ENCODE measurements at places on chromosomes 3 and 15.

- no peak for DNase-seq
Observed at GRCh38 chr3:82157952-82158351, 396.5 kb upstream of the GBE1 start.

DNA sequence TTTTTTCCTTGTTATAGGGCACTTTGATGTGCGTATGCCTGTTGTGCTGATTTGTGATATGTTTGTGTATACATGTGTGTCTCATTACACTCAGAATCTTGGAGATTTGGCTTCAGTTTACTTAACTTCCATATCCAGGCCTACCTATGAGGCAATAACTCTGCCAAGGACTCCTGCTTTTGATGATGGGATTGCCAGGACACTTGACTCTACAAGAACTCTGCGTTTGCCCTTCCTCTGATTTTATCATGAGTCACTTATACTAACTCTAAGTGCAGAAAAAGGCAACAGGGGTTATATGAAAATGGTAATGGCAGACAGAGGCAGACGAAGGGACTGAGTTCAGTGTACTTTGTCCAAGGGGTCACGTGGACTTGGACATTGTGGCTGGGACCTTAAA lies 33.6 kb downstream of the MCTP2 start:
- DNase-seq, result no peak

GRCh38 chr15:28131946-28132345 lies 32.8 kb upstream of the OCA2 start:
- no peak for DNase-seq

DNA sequence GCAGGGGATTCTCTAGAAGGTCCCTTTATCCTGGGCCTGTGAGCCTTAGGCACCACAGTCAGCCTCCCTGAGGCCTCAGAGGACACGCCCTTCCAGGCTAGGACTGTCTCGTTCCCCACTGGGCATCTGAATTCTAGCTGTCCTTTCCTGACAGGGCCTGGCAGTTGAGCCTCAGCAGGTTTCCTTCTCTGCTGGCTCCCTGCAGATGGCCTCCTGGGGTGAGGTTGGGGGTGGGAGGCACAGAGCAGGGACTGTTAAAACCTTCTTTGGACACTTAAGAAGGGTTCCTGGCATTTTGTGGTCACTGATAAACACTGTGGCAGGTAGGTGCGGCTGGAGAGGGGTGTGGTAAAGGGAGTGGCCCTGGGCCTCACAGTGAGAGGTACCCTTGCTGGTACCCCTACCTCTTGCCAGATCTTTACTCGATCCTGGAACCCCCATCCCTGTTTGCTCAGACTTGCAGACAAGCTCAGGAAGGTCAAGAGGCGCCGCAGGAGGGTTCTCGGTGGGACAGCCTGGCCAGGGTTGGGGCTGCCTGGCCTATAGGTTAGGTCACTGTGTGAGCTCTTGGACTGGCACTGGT lies 8.5 kb downstream of the CLK3 start:
- DNase-seq, result no peak

DNA sequence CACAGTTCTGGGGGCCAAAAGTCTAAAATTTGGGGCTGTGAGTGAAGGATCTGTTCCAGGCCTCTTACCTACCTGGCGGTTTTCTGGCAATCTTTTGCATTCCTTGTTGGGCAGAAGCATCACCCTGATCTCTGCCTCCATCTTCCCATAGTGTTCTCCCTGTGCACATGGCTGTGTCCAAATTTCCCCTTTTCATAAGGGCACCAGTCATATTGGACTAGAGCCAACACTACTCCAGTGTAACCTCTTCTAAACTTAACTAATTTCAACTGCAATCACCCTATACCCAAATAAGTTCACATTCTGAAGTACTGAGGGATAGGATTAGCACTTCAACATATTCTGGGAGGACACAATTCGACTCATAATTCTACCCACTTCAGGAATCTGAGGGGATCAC lies 85.0 kb downstream of the CCNL1 start:
- DNase-seq, result no peak

GRCh38 chr3:126216416-126216815 lies 36.0 kb upstream of the ALDH1L1 start:
- no peak for DNase-seq

DNA sequence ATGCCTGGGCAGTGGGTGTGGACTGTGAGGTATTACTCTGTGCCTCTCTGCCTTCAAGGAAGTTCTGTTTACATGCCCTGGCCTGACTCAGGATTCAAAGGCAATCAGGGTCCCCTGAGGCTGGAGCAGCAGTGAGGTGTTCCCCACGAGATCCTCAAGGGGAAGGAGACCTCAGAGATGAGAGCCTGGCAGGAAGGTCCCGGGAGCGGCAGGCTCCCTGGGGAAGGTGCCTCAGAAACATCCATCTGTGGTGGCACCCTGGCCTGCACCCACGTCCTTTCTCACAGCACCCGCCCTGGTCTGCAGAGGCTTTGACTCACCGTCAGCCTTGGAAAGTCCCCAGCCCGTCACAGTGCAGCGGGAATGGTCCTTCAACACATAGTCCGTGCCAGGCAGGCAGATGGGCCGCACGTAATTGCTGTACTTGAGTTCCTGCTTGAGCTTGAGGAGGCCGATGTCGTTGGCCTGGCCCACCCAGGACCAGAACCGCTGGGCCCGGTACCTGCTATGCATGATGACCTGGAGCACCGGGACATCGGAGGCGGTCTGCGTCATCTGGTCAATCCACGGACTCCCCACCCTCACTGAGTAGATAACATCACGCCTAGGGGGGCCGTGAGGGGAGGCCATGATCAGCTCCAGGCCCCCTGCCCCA lies 3.6 kb downstream of the PRSS50 start:
- no peak for DNase-seq

GRCh38 chr3:127629467-127630403 lies 750 bp downstream of the PODXL2 start:
- peak; percentile 44 for DNase-seq

DNA sequence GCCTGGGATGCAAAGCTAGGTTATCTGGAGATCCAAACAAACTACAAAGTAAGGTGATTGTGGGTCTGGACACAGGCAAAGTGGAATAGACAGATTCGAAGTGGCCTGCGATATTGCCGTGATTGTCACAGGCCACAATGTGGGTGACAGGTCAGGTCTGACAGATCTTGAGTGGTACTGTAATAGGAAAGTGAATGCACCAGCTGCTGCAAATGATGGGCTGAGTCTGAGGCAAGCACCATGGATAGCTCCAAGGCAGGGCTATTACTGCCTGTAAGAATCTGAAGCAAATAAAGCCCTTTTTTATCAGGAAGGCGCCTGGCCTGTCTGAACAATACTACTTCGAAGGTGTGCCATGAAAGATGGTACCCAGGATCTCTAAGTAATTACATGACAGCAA lies 10.0 kb downstream of the ARMC8 start:
- DNase-seq, result no peak

DNA sequence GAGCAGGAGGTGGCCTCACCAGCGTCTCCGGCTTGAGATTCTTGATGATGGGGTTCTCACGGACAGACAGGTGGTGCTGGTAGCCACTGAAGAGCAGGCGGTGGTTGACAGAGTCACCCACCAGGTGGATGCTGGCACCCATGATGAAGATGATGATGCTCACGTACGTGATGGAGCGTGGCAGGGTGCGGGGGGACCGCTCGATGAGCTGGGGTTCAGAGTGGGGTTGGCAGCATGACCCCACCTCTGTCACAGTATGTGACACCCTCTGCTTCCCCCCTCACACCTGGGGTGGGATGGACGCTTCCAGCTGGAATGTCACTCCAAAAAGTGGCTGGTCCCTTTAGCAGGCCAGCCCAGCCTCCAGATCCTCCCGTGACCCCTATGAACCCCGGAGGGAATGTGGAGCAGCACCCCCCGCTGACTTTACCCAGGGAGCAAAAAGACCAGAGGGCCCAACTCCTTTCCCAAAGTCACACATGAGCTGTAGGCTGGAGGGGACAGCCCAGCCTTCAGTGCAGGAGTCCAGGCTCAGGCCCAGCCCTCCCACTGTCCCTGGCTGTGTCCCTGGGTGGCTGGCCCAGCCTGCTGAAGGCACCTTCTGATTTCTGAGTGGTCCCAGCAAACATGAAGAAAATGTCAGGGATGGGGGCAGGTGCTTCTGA lies 6.7 kb upstream of the CALML4 start:
- no peak for DNase-seq

- DNase-seq, result no peak
Observed at GRCh38 chr15:29550834-29551465, 271.3 kb downstream of the TJP1 start.

GRCh38 chr3:49181351-49181750 lies 10.0 kb downstream of the KLHDC8B start:
- no peak for DNase-seq

DNA sequence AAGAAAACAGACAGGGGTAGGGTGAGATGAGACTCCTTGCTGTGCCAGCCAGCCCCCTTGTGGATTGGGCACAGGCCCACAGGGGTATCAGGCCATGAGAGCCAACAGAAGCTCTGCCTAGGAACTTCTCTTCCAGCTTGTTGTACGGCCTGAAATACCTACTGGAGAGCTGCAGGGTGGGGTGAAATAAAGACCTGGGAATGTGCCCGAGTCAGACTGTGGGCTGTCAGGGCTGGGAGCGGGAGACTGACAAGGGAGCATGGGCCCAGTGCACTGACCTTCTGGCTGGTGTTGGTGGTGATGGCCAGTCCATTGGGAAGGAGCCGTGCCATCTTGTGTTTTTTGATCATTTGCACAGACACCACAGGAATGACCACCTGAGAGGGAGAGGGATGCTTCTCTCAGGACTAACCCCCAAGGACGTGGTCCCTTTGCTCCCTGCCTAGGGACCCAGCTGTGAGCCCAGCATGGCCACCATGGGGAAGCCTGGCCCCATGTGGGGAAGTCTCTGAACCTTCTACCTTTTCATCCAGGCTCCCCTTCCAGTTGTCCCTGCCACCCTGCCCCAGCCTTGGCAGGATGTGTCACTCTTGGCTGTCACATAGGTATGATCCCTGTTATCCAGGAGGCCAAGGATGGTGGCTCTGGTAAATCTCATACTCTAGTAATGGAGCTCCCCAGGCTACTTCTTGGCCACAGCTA lies 30.7 kb downstream of the GRAMD2A start:
- DNase-seq, result no peak

- no peak for DNase-seq
Observed at GRCh38 chr3:128052595-128053351, 536 bp downstream of the SEC61A1 start.

DNA sequence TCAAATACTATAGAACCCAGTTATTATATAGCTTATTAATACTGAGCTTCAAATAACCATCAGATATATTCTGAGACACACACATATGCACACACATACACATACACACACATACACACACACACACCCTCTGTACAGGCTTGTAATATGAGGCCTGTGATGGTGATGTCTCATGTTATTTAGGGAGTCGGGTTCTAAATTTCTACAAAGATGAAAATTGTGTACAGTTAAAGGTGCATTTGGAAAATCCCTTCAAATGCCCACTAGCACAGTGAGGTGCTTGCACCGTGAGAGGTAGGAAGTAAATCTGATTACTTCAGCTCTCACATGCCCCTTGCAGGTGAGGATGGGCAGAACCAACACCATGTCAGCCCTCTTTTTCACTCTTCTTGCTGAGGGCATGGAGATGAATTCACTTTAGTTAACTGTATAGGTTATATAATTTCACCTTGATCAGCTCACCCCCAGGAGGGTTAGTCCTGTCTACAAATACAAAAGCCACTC lies 294.5 kb upstream of the PROK2 start:
- DNase-seq, result no peak

DNA sequence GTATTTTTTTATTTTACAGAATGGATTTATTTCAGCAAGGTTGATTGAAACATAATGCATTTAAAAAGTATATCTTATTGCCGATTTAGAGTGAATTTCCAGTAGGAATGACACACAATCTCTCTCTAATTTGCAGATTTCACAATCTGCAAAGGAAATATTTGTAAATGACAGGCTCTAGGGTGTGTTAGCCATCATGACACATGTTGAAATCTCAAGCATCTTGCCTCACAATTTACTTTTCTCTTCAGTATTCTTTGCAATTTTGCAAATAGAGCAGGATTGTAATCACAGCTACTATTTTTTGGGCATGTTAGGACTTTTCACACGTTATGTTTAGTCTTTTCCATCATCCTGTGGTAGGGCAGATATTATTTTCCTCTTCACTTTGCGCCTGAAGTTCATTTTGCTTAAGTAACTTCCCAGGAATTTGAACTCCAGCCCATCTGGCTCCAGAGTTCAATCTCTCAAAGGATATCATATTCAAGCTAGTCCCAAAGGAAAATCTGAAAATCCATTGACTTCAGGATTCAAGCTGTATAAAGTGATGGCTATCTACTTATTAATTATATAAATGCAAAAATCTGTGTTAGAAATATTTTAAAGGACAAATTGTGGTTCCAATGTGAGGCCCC lies 55.4 kb downstream of the ATP13A4 start:
- DNase-seq, result no peak

- DNase-seq, result no peak
Observed at GRCh38 chr3:99855900-99856299, 38.2 kb downstream of the CMSS1 start.

GRCh38 chr15:74525945-74526344 lies 15.1 kb upstream of the ARID3B start:
- no peak for DNase-seq

DNA sequence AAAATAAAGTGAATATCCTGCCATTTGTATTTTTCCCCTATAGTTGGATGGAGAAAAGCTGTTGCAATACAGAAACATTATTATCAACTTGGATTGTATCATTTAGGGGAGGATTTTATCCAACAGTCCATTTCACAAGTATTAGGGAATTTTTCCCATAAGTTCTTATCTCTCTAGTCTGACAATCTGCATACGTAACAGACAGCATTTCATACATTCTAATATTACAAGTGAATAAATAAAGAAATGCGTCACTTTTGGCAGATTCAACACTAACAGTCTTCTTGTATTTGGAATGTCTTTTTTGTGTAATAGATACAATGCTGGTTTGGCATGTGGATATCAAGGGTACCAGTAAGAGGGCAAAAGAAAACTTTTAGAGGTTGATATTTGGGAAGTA lies 795.3 kb upstream of the ARRDC4 start:
- DNase-seq, result no peak

DNA sequence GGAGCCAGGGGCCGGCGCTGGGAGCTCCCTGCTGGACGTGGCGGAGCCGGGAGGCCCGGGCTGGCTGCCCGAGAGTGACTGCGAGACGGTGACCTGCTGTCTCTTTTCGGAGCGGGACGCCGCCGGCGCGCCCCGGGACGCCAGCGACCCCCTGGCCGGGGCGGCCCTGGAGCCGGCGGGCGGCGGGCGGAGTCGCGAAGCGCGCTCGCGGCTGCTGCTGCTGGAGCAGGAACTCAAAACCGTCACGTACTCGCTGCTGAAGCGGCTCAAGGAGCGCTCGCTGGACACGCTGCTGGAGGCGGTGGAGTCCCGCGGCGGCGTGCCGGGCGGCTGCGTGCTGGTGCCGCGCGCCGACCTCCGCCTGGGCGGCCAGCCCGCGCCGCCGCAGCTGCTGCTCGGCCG lies 1.5 kb downstream of the SMAD6 start:
- peak; percentile 23 for DNase-seq
